ENCODE measurements at places on chromosomes 12 and 14.

- no peak for DNase-seq
Observed at GRCh38 chr12:101490286-101490920, 15.3 kb downstream of the SPIC start.

- DNase-seq = no peak
Observed at GRCh38 chr12:124713436-124714082, 146.1 kb upstream of the NCOR2 start.

GRCh38 chr12:124854637-124855184 lies 9.0 kb downstream of the SCARB1 start:
- no peak for DNase-seq

- DNase-seq = no peak
Observed at GRCh38 chr12:111943929-111944328, 69.0 kb downstream of the TMEM116 start.

DNA sequence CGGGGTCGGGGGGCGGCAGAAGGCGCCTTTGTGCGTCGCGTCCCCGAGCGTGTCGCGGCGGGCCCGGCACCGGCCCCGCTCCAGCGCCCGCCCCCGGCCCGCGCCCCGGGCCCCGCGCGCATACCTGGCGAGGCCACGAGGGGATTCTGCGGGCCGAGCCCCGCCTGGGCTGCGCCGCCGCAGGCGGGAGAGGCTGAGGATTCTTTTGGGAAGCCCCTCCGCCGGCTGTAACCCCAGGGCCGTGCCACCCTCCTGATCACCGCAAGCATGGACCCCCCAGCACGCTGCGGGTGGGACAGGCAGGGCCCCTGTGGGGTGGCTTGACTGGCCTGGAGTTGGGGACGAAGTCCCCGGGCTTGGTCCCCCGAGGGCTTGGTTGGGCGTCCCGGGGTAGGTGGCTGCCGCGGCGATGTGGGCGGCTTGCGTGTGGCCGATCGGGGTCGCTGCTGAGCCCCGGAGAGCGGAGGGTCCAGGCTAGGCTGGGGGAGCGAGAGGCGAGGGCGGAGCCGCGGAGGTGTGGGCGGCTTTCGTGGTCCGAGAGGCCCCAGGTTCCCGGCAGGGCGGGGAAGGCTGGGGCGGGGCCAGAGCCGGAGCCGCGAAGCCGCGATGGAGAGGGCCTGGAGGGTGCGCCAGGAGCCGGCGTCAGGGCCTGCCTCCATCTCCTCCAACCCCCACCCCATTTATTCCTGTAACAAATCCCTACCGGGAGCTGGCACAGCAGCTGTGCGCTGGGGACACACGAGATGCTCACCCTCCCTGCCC lies 28.4 kb upstream of the GPR132 start:
- DNase-seq = peak; percentile 9

- no peak for DNase-seq
Observed at GRCh38 chr14:77275041-77275580, 4.1 kb upstream of the NGB start.

DNA sequence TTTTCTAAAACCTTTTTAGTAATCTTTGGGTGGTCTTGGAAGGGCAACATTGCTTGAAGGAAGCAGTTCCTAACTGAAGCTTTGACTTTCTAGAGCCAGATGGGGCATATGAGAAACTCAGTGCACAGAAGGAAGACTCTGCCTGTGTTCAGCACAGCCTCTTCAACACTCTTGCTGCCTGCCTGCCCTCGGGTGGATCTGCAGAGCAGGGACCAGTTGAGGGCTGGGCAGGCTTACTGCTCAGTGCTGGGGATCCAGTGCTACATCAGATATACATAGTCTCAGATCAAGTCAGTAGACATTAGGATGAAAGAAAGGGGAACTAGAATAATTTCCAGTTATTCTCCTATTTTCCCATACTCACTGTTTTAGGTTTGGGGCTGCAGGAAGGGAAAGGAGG lies 29.5 kb upstream of the TMX1 start:
- peak; percentile 20 for DNase-seq

- DNase-seq = no peak
Observed at GRCh38 chr14:102731871-102732800, 45.1 kb upstream of the TRAF3 start.

DNA sequence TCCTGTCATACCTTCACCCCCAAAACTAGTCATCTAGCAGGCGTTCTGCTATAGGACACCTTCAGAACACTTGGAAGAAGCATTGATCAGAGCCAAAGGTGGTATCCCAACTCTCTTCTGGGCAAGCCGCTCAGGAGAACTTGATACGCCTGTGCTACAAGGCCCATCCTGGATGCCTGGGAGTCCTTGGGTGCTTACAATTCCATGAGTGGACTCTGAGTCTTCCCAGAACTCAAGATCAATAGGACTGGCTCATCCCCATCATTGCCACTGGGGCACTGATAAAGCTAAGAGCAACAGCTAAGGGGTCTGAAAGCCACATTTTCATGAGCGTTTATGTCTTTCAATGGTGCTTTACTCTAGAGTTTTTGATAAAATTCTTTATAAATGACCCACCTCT lies 1.9 kb downstream of the SPTB start:
- DNase-seq = no peak

DNA sequence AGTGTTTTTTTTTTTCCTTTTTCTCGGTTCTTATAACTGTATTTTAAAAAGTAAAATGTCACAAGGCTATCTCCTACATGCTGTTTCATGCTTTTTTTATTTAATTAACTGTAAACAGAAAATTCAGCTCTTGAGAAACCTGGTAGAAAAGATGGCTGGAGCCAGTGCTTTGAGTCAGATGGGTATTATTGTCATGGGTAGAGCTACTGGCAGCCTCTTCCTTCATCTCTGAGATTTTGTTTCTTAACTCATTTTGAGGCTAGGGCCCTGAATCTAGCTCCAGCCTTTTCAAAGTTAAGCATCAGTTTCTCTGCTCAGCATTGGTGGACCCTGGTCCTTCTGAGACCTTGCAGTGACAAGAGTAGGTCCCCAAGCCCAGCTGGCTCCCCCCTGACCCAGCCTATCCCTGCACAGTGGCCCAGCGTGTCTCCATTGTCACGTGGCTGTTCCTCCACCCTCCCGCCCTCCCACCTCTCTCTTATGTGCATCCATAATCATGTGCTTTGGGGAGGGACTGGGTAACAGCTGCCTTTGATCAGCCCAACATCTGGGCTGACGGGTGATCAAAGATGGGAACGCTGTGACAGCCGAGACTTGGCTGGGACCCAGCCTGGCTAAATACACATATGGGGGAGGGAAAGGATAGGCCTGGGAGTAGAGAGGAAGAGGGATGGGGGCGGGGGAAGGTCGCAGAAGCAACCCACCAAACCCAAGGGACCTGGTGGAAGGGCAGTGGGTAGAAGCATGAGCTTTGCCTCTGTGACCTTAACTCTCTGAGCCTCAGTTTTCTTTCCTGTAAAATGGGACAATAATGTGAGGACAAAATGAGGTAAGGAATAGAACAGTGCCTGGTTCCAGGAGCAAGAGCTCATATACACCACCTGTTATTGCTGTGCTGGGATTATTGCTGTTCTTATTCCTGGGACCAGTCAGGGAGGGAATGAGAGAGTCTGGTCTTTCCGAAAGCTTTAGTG lies 24.4 kb upstream of the RBM19 start:
- DNase-seq = peak; percentile 28

GRCh38 chr14:69848903-69849391 lies 30.3 kb upstream of the SMOC1 start:
- DNase-seq = peak; percentile 84

DNA sequence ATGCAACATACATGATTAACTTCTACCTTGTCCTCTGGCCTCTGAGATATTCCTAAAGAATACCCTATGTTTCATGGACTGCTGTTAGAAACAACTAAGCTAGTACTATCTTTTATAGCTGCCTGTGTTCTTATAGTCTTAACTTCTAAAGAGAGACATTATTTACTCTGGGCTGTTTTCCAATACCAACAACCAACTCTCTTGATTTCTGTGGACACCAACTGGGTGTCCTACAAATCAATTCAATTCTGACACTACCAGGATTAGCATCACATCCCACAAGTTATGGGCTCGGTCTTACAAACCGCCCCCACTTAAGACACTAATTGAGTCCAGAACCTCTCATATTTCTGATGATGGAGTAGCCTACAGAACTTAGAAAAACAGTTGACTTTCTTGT lies 8.3 kb downstream of the XPOT start:
- DNase-seq = no peak

DNA sequence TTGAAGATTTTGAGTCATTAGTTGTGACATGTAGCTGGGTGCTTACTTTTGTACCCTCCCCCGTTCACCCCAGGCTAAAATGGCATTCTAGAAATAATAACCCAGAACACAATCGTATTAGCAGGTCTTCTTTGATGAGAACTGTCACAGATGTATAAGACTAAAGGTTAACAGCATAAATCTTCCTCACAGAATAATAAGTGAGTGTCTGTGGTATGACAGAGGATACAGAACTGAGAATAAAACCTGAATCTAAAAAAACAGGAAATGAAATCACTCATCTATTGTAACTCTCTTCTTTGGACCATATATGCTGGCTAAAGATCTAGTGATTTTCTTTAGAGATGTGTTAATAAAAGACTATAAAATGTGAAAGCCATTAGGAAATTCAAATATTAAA lies 746.6 kb downstream of the LRFN5 start:
- no peak for DNase-seq

DNA sequence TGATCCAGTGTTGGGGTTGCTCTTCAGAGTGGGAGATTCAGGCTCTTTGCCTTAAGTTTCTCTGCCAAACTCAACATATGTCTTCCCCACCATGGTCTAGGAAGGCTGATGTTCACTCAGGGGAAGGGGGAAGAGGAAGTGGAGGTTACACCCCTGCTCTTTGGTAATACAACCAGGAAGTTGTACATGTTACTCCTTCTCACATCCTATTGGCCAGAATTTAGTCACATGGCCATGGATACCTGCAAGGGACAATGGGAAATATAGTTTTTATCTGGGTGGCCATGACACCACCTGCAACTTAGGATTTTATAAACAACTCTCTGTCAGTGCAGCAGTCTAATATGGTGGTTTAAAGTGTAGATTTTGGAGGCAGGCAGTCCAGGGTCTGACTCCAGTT lies 150.9 kb downstream of the TBX5 start:
- DNase-seq = no peak

DNA sequence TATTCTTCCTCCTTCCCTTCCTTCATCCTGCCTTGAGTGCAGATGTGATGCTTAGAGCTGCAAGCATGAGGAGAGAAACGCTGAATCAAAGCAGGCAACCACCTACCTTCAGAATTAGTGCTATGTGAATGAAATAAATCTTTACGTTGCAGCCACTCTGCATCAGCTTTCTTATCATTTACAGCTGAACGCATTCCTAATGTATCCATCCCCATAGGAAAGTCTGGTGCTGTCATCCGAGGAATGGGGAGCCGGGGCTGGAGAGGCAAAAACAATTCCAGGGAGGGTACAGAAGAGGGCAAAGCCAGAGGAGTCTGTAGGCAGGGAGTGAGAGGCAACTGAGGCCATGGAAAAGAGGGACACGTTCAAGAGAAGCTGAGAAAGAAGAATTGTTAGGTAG lies 90.0 kb downstream of the GCH1 start:
- no peak for DNase-seq

DNA sequence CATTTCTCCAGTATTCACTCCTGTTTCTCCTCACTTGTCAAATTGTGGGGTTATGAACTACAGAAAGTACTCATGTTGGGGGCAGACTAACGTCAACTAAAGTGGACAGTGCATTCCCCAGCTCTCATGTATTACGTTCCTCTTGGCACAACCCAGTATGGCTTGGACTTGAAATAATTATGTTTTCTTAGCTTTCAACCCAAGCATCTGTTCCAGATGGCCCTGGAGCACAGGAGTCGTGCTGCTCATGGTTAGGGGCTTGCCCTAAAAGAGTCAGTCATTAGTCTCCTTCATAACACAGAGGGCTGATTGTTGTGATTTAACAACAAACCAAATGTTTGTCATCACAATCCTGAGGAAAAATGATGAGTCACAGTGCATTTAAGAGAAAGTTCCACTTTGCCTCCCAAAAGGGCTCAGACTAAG lies 154.4 kb downstream of the RPAP3 start:
- DNase-seq = no peak

- peak; percentile 59 for DNase-seq
Observed at GRCh38 chr12:75908961-75909605, 122.5 kb downstream of the PHLDA1 start.

DNA sequence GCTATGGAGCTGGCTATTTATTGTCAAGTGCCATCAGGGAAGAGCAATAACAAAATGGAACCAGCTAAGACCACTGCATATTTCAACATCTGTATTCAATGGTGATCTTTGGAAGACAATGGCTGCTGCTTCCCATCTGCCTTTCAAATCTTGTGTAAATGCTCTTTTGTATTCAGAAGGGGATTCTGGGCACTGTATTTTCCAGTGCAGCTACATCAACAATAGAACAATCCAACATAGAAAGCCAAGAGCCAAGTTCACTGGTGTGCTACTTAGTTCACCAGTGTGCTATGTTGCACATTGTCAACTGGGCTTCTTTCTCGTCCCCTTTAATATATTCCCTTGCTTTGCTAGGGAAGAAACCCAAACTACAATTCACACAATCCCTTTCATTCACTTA lies 128.8 kb upstream of the OR4E1 start:
- DNase-seq = no peak

GRCh38 chr12:95218150-95219133 lies 835 bp downstream of the VEZT start:
- peak; percentile 33 for DNase-seq

DNA sequence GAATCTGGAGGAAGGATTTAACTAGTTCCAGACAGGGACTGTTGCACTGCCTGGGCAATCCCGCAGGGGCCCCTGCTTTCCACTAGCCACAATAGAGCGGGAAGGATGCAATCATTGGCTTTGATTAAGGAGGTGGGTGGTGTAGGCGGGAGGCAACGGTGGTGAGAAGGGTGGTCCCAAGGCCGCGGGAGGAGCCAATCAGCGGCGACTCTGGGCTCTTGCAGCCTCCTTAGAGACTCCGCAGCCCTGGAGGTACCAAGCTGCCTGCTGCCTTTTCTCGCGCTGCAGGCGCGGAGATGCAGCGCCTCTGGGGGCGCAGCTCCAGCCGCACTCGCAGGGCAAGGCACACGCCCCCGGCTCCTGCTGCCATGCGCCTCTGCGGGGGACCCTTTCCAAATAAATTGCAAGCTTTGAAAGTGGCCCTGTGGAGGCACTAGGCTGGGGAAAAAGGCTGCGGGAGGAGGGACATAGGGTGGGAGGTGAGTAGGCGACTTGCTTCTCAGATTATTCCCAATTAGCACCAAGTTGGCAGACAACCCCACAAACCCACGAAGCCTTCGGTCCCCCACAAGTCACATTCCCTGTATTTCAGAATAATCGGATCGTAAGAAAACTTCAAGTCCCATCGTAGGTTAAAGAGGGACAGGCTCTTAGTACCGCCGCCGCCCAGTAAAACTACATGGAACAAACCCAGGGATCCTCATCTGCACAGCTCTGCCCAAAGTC lies 858 bp upstream of the KCNA1 start:
- DNase-seq = peak; percentile 52

GRCh38 chr12:78120866-78121560 lies 290.3 kb downstream of the NAV3 start:
- peak; percentile 24 for DNase-seq

- no peak for DNase-seq
Observed at GRCh38 chr12:90618586-90618985, 336.4 kb downstream of the CCER1 start.

- no peak for DNase-seq
Observed at GRCh38 chr12:75471902-75472890, 8.4 kb upstream of the GLIPR1 start.

Measured in DMS153 (cell line).